NCI-H2029 treated with DMSO at 0.1 percent for 48 hours (cell line): ENCODE measurements at places on chromosomes 4 and X.

- DNase-seq, result no peak
Measured at GRCh38 chr4:113977526-113977855, 2.0 kb downstream of the ARSJ start.

DNA sequence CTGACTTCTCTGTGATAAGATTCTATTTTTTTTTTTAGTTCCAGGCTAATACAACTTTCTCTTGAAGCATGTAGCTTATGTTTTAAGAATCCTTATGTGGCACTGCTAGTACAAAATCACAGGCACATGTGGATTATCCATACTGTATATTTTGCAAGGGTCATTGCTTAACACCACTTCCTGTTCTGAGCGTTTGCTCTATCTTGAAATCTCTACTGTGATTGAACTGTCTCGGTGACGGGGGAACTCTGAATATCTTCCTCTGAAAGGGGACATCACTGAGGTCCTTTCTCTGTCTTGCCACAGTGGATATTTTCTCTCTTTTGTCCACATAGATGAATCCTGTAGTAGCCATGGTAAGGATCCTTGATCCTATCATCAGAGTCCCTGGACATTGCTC lies 2.1 kb upstream of the WFS1 start:
- DNase-seq, result no peak

DNA sequence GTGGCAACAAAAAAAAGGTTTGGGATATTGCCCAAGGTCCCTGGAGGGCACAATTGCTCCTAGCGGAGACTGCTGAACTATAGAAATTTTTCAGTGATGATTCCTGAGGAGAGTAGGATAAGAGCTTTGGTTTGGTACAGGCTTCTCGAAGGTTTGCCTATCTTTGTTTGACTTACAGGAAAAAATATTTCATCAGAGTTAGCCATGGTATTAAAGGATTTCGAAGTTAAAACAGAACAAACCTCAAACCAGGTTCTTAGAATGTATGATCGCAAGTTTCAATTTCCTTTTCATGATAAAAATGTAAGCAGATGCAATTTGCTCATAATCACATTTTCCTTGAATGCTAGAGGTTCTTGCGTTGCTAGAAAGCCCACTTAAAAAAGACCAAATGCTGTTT lies 1.7 kb downstream of the EGFL6 start:
- DNase-seq, result no peak

DNA sequence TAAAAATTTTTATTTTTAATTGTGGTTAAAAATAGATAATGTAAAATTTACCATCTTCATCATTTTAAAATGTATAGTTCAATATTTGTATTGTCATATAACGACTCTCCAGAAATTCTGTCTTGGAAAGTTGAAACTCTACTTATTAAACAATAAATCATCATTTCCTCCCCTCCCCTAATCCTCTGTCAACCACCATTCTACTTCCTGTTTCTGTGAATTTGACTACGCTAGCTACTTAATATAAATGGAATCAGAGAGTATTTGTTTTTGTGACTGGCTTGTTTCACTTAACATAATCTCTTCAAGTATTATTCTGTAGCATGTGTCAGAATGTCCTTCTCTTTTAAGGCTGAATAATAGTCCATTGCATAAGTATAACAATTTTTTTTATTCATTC lies 729.0 kb upstream of the AADAT start:
- DNase-seq, result no peak
